ENCODE measurements at places on chromosomes 13 and 19. TPM values are rescaled to one million over a fixed set of nuclear protein-coding genes. Genes with fewer than 3 reads are reported as not detected.

Gene KISS1R
- total RNA-seq = not detected

Gene ARHGAP35
- 41.3 TPM for total RNA-seq

Gene ZNF28
- 14.0 TPM for total RNA-seq

Gene KLK2
- total RNA-seq = not detected

Gene NOTCH3
- 2.6 TPM for total RNA-seq

Gene RDH13
- 25.2 TPM for total RNA-seq

Gene SLC8A2
- total RNA-seq = not detected

Gene PCID2
- total RNA-seq = 42.1 TPM

Gene CLC
- not detected for total RNA-seq

Gene RAB8A
- 53.6 TPM for total RNA-seq

Gene ACP5
- 16.5 TPM for total RNA-seq

Gene PSMC4
- total RNA-seq = 83.3 TPM

Gene HIPK4
- not detected for total RNA-seq

Gene EMP3
- 21.5 TPM for total RNA-seq

Gene CEACAM7
- total RNA-seq = not detected

Gene MBD3L2
- total RNA-seq = not detected

Gene FUT6
- 194 TPM for total RNA-seq

Gene CLDN10
- not detected for total RNA-seq

Gene KCNRG
- not detected for total RNA-seq

Gene CEACAM1
- total RNA-seq = 146 TPM

Gene PSG1
- not detected for total RNA-seq

Gene ZNF682
- total RNA-seq = 5.1 TPM

Gene SELENOV
- not detected for total RNA-seq

Gene ZNF83
- 96.6 TPM for total RNA-seq

Gene ELAVL1
- total RNA-seq = 22.9 TPM

Gene IRGC
- not detected for total RNA-seq

Gene PRODH2
- not detected for total RNA-seq

Gene TEKTIP1
- total RNA-seq = not detected

Gene CKM
- not detected for total RNA-seq

Gene MTUS2
- total RNA-seq = 0.18 TPM

Gene PEG3
- total RNA-seq = 1.9 TPM

Gene FREM2
- 0.13 TPM for total RNA-seq

Gene RNF113B
- total RNA-seq = not detected

Gene METTL21C
- not detected for total RNA-seq

Gene SWSAP1
- not detected for total RNA-seq

Gene IPO5
- total RNA-seq = 29.8 TPM

Gene ZNF14
- 1.9 TPM for total RNA-seq

Gene ZNF491
- 1.7 TPM for total RNA-seq

Gene HIF3A
- 115 TPM for total RNA-seq

Gene SLAIN1
- total RNA-seq = 4.6 TPM

Gene KLK5
- not detected for total RNA-seq

Gene RFXAP
- total RNA-seq = 4.2 TPM

Gene OPA3
- total RNA-seq = 15.0 TPM

Gene NTF4
- not detected for total RNA-seq

Gene MBD3L3
- not detected for total RNA-seq

Gene CAPS
- 23.1 TPM for total RNA-seq
